ENCODE measurements at places on chromosomes 3 and 15.

GRCh38 chr3:115100806-115101205 is 46.3 kb downstream of the ZBTB20 start:
- DNase-seq = no peak

DNA sequence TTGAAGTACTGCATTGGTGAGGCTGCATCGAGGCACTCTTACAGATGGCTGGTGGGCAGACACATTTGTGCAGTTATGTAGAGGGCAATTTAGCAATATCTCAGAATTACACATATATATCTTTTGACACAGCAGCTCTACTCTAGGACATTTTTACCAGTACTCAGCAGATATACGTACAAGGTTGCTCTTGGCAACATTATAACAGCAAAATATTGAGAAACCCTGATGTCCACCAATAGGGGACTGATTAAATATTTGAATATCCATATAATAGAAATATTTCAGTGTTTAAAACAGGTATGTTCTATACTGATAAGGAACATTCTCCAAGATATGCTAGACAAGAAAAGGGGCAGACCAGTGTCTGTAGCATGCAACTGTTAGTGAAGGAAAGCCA is 7.9 kb upstream of the FBXO22 start:
- DNase-seq = no peak

DNA sequence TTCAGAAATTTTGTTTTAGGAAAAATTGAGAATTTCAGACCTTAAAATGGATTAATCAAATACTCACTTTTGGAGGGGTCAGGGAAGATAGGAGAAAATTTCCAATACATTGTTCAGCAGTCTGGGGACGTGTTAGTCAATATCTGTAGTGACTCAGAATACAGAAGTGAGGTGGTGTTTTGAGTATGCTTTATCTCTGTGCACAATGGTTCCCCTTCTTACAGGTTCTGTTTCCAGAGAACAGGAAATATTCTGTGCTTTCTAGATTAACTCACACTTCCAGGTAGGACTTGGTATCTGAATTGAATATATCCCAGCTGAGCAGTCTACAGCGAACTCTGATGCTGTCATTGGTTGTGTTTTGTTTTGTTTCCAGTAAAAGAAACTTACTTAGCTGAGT is 30.7 kb upstream of the CCDC54 start:
- no peak for DNase-seq

DNA sequence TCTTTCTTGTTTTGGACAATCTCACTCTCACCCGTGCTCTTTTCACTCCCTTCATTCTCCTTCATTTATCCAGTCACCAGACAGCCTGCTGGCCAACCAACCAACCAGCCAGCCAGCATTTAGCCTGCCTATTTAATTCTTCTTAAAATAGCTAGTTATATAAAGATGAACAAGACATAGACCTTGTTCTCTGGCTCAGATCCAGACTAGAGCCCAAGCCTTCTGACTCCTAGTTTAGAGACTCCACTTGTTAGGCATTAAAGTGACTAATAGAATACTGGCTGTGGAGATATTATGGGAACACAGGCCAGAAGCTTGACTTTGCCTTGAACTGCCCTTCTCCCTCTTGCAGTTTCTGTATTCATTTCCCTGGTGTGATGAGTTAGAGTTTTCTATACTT is 215.3 kb upstream of the THRB start:
- DNase-seq = no peak

DNA sequence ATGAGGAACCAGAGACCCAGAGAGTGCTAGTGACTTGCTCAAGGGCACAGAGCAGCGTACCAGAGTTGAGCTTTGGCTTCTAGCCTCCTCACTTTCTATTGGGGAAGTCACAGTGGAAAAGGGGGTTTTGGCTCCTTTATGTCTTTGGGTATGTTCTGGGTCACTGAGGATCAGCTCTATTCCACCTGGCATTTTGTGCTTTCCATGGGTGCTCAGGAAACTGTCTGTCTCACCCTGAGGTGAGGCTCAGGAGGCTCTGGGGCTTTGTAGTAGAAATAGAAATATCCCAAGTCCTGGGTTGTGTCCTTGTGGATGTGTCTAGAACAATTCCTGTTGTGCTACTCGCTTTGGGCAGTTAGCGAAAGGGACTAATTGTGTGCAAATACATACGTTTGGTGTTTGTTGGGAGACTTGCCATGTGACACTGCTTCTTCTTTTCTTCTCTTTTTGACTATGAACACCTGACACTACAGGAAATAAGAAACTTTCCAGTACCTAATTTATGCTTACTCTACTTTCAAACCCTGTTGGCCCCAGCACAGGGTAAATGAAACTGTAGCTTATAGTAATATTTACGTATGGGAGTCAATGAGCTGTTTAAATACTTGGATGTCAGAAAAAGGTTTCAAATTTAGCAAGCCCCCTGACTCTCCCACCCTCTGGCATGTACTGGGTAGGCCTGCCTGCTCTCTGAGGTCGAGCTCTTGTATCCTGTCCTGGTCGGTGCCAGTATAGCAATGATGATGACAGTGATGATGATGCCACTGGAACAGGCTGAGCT is 35.6 kb downstream of the SMAD3 start:
- DNase-seq = no peak

DNA sequence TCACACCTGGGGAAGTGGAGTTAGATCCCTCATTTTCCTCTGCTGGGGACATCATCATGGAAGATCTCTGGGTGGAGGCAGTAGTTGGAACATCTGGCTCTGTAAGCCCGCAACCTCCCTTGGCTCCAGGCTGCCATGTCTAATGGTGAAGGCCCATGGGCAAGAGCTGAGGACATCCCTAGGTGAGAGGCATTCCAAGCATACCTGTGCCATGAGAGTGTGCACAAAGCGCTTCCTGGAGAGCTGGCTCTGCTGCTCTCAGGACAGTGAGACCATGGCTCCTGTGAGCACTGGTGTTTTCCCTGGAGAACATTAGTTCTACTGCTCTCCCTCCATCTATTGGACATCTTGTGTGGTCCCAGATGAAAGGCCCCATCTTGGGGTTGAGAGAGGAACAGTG is 7.7 kb downstream of the MAPKAPK3 start:
- no peak for DNase-seq

- DNase-seq = no peak
These were observed 34.0 kb downstream of the MINDY2 start for GRCh38 chr15:58805095-58805494.

All from cortex of kidney (tissue), 1 donor.